ENCODE measurements at places on chromosomes 7 and 10. TPM values are rescaled to one million over a fixed set of nuclear protein-coding genes. Genes with fewer than 3 reads are reported as not detected.

DNA sequence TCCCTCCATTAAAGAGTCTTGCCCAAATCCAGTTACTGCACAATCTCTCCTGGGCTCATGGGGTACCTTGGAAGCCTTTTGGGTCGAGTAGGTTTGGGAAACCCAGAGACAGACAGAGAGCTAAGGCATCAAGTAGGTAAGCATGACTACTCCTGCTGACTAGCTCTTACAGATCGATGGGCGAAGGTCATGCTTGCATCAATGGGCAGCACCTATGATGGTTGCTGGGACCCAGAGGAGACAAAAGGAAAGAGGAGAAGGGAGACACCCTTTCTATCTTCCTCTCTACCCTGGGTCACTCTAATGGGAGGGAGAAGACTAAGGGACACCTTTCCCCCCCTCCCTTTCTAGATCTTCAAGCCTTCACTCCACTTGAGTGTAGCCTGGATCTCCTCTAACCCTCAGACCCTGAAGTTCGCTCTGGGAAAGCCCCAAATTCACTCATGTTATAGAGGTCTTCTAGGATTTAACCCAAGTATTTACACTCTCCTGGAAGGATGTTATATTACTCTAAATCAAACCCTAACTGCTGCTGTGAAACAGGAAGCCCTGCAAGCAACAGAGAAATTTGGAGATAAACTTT is 31.6 kb upstream of the ZNF746 start:
- no peak for DNase-seq

GRCh38 chr10:76550806-76551205 is 1086.8 kb downstream of the KCNMA1 start:
- DNase-seq, result no peak

DNA sequence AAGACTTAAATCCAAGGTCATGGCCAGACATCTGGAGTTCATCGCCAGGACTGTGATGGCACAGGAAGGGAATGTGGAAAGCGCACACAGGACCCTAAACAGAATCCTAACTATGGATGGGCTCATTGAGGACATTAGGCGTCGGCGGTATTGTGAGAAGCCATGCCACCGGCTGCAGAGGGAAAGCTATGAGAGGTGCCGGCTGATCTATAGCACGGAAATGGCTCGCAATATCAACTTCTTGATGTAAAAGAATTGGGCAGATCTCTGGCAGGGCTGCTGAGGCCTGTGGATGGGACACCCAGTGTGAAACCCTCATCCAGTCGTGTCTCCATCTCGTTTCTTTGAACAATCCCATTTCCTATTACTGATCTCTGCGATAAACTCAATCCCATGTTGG is 6.3 kb upstream of the CTBP2 start:
- DNase-seq, result no peak

Gene SOSTDC1
- 1.0 TPM for total RNA-seq

Gene FAM25A
- not detected for total RNA-seq

DNA sequence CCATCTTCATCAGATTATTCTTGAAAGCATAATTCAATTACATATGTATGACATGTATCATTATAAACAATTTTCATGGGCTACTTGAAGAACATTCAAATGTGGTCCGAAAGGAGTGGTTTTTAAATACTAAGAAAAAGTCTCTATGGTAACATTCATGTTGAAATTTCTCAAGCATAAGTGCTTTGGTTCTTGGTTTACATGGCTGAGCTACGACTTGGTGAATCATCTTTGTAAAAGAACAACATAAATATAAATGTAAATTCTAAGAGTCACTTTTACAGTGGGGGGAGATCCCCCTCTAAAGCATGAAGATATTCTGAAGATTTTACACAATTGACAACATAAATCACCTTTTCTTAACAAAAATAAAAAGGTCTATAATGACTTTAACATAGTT is 118.6 kb downstream of the MAGI2 start:
- DNase-seq, result no peak

DNA sequence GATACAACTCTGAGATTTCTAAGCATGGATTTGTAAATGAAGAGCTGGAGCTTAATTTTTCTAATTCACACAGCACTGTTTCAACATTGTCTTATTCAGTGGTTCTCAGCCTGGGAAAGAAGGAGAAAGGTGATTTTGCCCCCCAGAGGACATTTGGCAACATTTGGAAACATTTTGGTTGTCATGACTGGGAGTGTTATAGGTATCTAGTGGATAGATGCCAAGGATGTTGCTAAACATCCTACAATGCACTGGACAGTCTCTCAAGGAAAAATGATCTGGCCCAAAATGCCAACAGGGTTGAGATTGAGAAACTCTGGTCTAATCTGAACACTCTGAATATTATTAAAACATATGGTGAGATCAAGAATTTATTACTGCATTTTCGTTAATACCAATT is 3.8 kb upstream of the CAV2 start:
- DNase-seq, result no peak

Gene EPDR1
- total RNA-seq, result 55.1 TPM

Gene WIPF3
- 5.5 TPM for total RNA-seq

Gene UFSP1
- total RNA-seq, result 1.9 TPM

- no peak for DNase-seq
Measured at GRCh38 chr7:135204341-135204749, 7.0 kb downstream of the WDR91 start.

DNA sequence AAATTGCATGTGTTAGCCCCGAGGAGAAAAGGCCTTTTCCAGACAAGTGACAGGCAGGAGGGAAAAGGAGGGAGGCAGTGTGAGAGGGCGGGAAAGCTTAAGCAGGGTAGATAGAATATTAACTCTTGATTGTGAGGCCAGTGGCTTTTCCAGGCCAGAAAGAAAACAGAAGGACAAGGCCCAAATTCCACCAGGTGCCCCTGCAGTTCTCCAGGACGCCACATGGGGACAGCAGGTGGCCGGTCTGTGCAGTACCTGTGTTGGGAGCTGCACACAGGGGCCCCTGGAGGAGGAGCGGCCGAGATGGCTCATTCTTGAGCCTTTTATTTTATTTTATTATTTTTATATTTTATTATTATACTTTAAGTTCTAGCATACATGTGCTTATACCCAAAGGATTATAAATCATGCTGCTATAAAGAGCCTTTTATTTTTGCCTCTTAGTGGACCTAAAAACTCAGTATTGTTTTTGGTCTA is 141.3 kb upstream of the KLF14 start:
- peak; percentile 66 for DNase-seq

Gene HMX3
- not detected for total RNA-seq

GRCh38 chr7:142568435-142569097 is 180.7 kb upstream of the PRSS1 start:
- no peak for DNase-seq

GRCh38 chr7:105011831-105012502 is 2.0 kb upstream of the KMT2E start:
- DNase-seq, result no peak

DNA sequence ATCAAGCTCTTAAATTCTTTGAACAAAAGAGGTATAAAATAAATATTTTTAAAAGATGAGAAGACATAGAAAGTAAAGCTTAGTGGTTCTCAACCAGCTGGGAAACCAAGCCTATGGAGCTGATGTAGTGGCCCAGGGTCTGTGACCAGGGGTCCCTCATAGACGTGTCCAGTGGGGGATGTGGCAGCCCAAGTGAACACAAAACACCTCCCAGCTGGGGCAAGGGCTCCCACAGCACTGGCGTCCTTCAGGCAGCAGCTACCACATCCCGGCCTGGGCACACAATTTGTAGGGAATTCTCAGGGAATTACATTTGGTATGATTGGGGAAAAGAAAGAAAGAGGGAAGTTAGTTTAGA is 17.8 kb upstream of the CCDC71L start:
- no peak for DNase-seq

- peak; percentile 85 for DNase-seq
Measured at GRCh38 chr7:151754142-151754590, 122.7 kb downstream of the PRKAG2 start.

- no peak for DNase-seq
Measured at GRCh38 chr10:82335831-82336230, 460.8 kb downstream of the NRG3 start.

Gene INTS15
- total RNA-seq, result 15.9 TPM

- no peak for DNase-seq
Measured at GRCh38 chr7:28779954-28780353, 178.2 kb downstream of the TRIL start.

GRCh38 chr7:26691406-26691805 is 173.0 kb downstream of the SKAP2 start:
- no peak for DNase-seq

DNA sequence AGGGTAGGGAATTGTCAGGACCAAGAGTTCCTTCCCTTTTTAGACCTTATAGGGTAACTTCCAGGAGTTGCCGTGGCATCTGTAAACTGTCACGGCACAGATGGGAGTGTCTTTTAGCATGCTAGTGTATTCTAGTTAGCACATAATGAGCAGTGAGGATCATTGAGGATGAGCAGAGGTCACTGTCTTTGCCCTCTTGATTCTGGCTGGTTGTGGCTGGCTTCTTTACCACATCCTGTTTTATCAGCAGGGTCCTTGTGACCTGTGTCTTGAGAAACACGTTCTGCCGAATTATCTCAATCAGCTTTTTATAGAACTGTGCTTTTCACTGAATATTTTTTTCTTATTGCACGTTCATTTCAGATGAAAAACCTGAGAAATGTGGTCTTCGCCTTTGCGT is 41.5 kb downstream of the MINPP1 start:
- no peak for DNase-seq

DNA sequence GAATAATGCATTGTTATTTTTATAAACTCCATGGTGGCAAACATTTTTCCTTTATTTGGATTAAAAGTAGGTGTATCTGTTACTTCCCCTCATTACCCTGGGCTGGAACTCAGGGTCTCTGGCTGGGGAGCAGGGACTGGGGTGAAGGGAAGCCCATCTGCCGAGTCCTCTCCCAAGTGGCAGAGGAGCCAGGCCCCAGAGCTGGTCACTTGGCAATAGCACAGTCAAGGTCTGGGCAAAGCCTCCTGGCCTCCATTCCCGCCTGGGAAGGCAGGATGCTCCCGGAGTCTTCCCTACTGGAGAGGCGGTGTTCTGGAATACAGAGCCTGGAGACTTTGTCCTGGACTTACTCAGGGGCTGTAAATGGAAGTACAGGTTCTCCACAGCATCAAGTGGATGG is 76.2 kb downstream of the CDH23 start:
- DNase-seq, result no peak

GRCh38 chr7:35792873-35793489 is 7.9 kb upstream of the SEPTIN7 start:
- no peak for DNase-seq

DNA sequence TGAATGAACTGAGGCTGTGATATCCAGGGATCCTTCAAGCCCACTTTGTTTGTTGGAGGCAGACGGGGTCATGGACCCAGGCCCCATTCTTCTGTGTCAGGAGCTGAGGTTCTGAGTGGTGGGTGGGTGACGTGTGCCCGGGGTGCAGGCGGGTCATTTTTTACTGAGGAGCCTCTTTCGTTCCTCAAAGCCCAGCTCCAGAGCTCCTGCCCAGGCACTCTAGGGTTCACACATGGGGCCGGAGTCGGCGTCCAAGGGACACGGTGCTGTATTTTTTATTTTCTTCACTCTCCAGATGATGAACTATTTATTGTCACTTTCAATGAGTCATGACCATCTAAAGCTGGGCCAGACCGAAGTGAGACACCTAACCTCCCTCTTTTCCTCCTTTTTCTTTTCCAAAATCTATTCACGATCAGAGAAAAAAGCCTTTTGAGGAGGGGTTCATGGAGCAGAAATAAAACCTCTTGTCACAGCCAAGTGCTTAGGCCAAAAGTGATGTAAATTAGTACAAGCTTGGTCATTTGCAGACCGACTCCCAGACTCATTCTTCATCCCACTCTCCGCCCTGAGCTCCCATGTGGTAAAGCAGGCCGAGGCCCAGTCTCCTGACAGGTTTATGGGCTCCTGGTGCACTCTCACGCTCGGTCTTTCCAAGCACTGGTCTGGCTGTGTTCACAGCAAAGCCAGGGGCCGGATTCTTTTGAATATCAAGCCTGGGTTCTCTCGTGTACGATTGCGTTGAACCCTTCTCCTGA is 41.4 kb upstream of the PITRM1 start:
- peak; percentile 48 for DNase-seq

DNA sequence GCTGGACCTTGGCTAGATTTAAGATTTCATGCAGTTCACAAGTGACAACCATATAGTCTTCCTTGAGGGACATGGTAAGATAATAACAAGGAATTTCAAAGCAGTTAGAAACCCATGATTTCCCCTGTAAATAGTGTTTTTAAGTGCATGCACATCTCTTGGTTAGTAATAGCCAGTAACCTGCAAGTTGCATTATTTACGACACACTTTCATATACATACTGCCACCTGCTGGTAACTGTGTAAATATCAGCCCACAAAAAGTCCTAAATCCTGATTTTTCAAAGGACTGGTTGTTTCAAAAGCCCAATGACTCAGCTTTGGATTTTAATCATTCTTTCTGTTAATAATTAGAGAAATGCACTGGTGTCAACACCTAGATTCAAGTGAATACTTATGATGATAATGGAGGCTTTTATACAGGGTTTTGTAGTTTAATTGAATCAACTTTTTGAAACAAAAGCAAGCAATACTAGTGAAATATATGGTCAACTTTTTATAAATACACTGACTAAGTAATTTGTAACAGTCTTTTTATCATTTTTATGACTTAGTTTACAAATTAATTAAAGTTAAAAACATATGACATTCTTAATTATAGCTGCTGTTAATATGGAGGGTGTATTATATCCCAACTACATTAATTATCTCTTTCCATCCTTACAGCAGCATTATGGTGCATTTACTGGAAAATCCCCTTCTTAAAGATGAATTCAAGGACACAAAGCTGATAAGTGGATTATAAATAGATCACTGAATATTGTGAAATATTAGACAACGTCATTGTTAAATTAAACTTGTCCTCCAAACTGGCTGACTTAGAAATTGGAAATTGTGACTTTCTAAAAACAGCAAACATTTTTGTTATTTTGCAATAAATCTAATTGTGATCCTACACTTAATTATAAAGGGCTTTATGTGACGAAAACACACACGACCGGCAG is 367.7 kb upstream of the SEMA3D start:
- DNase-seq, result no peak

Gene OR2A5
- not detected for total RNA-seq

DNA sequence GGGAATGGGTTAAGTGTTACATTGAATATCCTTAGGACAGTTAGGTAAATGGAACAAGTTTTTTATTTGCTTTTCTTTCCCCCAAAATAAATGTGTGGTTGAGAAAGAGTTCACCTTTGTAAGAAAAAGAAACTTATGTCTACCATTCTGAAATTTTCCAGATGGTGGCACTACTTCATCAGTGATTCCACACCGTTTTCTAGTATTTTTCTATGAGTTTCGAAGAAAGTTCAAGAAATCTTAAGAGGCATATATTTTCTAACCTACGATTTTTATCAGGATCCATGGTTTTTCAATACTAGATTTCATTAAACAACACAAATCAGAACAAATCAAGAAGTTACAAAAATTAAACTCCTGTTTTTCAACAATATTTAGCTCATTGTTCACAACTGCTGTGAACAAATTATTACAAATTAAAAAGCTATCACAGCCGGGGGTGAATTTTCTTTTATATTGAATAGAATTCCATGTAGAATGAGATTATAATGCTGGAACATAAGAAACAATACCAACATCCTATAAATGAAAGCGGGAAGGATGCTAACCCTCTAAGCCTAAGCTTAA is 163.1 kb upstream of the NPVF start:
- no peak for DNase-seq
